H9 (cell line): ENCODE measurements at places on chromosomes 5 and 9.
A peak's percentile ranks its signal among the peaks of the same experiment; 100 is the strongest.

- DNase-seq = no peak
Measured at GRCh38 chr5:53942724-53943123, 367.6 kb downstream of the ARL15 start.

DNA sequence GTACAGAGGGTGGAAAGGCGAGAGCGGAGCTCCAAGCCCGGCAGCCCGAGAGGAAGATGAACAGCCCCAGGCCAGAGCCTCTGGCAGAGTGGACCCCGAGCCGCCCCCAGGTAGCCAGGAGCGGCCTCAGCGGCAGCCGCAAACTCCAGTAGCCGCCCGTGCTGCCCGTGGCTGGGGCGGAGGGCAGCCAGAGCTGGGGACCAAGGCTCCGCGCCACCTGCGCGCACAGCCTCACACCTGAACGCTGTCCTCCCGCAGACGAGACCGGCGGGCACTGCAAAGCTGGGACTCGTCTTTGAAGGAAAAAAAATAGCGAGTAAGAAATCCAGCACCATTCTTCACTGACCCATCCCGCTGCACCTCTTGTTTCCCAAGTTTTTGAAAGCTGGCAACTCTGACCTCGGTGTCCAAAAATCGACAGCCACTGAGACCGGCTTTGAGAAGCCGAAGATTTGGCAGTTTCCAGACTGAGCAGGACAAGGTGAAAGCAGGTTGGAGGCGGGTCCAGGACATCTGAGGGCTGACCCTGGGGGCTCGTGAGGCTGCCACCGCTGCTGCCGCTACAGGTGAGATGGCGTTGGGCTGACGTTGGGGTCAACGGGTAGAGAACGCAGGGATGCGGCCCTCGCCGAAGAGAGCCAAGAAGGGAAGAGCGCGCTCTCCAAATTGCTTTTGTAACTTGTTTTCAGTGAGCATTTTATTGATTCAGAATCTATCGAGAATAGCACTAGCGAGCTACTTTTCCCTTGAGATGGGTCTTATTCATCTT lies at the start of gene PTGER4:
TSS of gene PTGER4 (plus strand) at position 3 of the 769 bp plus-strand sequence. CDS start 1,079 bp downstream, outside the sequence.
- peak; percentile 57 for DNase-seq

DNA sequence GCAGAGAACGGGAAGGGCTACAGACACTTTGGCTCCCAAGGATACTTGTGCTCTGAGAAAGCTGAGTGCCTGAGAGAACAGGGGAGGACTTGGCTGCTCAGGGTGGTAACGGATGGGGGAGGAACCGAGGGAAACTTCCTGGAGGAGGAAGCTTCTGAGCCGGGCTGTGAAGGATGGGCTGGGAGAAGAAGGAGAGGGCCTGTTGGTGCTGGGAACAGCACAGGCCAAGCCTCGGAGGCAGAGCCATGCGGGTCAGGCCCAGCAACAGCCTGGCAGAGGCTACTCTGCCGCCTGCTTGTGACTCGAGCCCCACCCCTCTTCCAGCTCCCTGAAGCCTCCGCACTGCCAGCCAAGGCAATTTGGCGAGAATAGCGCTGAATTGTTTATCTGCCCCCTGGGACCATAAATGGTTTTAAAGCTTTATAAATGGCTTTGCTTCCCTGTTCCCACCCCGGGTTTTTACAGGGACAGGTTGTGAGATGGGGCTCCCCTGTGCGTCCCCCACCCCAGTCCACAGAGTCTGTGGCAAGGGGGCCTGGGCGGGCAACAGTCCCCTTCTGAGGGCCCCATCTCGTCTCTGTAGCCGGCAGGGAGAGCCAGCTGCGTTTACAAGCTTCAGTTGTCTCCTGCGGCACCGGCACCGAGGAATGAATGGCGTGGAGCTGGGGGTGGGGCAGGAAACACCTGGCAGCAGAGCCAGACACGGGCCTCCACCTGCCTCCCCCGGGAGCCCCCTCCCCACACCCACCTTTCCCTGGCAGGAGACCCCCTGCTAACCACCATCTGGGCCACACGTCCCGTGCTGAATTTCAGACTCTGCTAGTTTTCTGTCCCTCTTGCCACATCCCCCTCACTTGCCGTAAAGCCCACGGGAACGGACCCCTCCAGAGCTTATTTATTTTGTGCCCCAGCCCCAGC lies 24.4 kb downstream of the FAM163B start:
- DNase-seq = peak; percentile 62

GRCh38 chr5:65157906-65158603 lies 323.7 kb downstream of the ADAMTS6 start:
- DNase-seq = no peak

DNA sequence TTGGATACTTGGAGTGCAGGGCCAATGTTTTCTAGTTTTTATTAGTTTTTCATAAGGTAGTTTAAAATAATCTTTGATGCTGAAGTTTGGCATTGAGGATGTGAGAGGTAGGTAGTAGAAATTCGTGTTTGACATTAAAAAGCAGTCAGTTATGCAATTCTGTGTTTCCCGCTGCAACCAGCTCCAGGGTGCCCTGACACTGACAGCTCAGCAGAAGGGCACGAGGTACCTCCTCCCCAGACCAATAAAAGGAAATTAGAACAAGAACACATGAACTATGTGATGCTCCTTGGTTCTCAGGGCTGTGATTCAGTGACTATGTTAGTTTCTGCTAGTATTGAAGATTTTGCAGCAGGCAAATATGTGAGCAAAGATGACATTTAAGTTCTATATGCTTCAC lies 40.2 kb downstream of the NSUN2 start:
- DNase-seq = no peak

GRCh38 chr5:5637173-5637572 lies 214.7 kb downstream of the ICE1 start:
- DNase-seq = no peak

GRCh38 chr5:56346741-56347535 lies 113.8 kb upstream of the ANKRD55 start:
- no peak for DNase-seq
